ENCODE measurements at places on chromosomes 11 and 22. TPM values are rescaled to one million over a fixed set of nuclear protein-coding genes. Genes with fewer than 3 reads are reported as not detected.

Gene NCF4
- total RNA-seq = 7.0 TPM

Gene UVRAG
- 22.4 TPM for total RNA-seq

Gene PIH1D2
- total RNA-seq = 1.2 TPM

Gene CD81
- 107 TPM for total RNA-seq

Gene USP28
- total RNA-seq = 44.5 TPM

Gene MOGAT2
- total RNA-seq = not detected

Gene KLHL35
- total RNA-seq = not detected

Gene PTPRCAP
- total RNA-seq = 131 TPM

Gene OR52A1
- total RNA-seq = not detected

Gene ACR
- not detected for total RNA-seq

Gene OR56A1
- not detected for total RNA-seq

Gene SCGB2A2
- not detected for total RNA-seq

Gene CXCR5
- 9.3 TPM for total RNA-seq

Gene NTM
- total RNA-seq = not detected

Gene NXPE4
- not detected for total RNA-seq

Gene TENM4
- not detected for total RNA-seq

Gene CNTF
- 5.9 TPM for total RNA-seq

- no peak for DNase-seq
Observed at GRCh38 chr11:10038521-10039302, 255.3 kb downstream of the SBF2 start.

GRCh38 chr22:29553351-29554224, at the start of gene THOC5:
THOC5 (minus strand) TSS chr22:29553757; CDS start chr22:29549147, 4,610 bp downstream.
- peak; percentile 91 for DNase-seq

GRCh38 chr11:134807997-134808396, 396.0 kb upstream of the B3GAT1 start:
- DNase-seq = no peak

GRCh38 chr11:102724904-102725500, at the start of gene MMP8:
MMP8 (minus strand) TSS chr11:102724954; CDS start chr11:102724855, 99 bp downstream.
- no peak for DNase-seq

DNA sequence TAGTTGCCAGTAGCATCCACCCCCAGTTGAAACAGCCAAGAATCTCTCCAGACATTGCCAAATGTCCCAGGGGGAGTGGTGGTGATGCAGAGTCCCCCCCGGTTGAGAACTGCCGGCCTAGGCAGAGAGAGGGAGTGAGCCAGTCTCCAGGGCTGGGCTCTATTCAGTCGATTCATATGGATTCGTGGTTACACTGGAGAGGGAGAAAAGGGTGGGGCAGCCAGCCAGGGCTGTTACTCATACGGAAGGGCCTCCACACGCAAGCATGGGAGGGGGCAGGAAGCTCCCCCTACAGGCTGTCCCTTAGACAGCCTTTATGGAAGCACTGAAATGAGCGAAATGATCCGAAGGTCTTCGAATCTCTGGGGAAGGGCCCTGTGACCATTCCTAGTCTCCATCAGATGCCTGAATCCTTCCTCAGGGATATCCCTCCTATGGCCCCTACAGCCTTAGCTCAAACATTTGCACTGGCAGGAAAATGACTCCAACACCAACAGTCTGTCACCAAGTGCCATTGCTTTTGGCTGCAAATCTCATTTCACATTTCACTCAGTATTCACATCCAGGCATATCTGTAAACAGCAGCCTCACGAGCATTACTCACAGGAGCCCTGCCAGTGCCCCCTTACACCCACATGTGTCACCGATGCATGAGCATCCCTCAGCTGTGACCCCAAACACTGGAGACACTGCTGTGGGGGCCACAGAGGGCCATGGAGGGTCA, 18.4 kb upstream of the TLCD5 start:
- DNase-seq = no peak

DNA sequence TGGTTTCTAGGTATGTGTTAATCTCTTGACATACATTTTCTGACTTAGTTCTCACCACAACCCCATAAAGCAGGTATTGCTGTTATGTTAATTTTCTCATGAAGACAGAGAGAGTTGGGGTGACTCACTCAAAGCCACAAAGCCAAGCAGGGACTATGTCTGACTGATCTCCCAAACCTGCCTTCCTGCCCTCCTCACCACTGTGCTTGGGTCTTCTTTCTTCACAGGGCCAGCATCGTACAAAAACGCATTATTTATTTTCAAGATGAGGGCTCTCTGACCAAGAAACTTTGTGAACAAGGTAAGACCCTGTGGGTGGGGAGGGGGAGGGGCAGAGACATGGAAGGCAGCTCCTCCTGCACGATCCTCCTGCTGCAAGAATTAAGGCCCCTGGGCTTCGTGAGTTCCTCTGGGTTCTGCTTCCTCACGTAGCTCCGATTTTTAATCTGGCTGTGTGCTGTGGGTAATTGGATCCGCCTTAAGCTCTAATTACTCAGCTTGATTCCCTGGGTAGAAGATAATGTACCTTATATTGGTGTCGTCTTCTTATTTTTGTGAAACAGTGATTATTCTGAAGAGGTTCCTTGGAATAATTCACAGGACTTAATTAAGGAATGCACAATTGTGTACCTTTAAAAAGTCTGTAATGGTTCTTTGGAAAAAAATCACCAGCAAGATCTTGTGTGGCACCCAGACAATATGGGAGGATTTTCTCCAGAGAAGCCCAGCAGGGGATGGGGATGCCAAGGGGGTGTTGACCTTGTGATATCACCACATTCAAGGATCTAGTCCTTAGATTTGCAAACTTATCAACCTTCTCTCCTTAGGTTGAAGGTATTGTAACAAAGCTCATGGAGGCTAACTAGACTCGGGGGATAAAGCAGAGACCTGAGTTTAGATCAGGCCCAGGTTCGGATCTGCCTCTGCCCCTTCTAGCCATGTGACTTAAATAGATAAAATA, 112.9 kb downstream of the SPON1 start:
- peak; percentile 60 for DNase-seq

GRCh38 chr11:121070951-121071845, 29.8 kb upstream of the TECTA start:
- DNase-seq = no peak

DNA sequence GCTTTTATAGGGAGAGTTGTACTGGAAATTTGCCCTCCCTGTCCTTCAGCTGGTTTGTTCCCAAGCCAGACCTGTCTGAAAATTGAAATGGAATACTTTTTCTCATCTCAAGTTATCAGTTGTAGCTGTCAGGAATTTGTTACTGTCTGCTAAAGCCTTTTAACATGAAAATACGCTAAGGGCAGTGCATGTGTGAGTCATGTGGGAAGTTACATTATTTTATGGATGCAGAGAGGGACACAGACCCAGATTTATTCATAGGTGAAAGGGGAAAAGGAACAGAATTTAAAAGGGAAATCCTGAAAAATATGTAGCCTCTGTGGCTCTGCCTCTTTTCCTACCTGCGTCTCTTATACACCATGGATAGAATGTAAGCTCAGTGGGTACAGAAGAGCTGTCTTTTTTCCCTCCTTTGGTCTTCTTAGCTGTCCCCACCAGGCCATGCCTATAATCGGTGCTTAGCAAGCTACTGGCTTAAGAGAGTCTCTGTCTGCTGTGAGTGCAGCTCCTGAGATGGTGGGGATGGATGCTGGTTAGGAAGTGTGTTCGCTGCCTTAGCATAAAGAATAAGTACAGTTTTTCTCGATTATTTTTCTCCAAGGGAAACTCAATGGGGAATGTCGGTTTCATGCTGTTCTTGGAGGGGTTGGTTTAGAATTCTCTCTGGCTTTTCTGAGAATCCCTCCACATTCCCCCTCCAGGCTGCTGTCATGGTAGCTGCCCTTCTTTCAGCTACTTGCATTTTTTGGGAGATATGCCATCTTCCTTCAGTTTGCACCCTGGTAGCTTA, 166.8 kb downstream of the TEAD1 start:
- DNase-seq = no peak

GRCh38 chr11:35632301-35632700, 14.0 kb downstream of the FJX1 start:
- DNase-seq = no peak

GRCh38 chr11:129639300-129639699, 176.3 kb upstream of the TMEM45B start:
- peak; percentile 51 for DNase-seq

DNA sequence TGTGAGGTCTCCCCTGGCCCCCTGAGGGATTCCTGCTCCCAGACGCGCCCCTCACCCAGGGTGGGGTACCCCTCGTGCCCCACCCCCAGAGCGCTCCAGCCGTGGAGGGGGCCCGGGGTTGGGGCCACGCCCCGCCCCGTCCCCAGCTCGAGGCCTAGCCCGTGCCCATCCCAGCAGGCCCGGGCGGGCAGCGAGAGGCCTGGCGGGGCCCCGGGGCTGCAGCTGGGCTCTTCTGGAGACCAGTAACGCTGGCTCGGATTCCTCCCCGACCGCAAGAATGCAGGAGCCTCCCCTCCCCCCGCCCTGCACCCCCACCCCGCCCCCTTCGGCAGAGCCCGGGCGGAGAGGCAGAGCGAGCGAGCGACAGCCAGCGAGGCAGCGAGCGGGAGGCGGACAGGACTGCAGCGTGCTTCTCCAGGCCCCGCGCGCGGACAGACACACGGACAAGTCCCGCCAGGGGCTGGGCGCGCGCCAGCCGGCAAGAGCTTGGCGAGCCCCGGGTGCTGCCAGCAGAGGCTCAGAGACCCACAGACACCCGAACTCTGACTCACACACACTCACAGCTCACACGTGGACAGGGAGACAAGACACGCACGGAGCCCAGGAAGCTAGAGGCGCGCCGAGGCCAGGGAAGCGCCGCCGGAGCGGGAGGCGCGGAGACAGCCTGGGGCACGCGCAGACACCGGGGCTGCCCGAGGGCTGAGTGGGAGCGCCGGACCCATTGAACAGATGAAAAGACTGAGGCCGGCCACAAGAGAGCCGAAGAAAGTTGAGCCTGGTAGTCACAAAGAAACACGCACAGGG, 15.2 kb downstream of the BCL9L start:
- DNase-seq = no peak

DNA sequence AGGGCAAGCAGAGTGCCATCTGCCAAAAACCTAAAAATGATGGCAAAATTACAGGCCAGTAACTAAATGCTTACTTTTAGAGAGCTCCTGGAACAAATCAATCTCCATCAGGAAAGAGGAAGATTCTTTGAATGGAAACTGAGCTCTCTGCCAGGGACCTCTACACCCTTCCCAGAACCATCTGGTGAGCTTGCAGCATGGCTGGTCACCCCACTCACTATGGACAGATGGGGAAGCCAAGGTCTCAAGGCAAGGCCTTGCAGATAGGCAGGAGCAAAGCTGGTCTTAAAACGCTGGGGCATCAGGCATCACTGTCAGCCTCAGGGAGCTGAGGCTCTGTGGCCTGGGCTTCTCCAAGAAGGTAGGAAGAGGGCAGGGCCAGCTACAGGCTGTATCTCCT, 36.2 kb downstream of the SERGEF start:
- no peak for DNase-seq

- DNase-seq = no peak
Observed at GRCh38 chr22:49571326-49571725, 256.3 kb downstream of the BRD1 start.

GRCh38 chr11:64044730-64045393, 9.1 kb downstream of the FLRT1 start:
- no peak for DNase-seq

GRCh38 chr11:85848006-85848405, 7.2 kb upstream of the CCDC83 start:
- DNase-seq = no peak

- no peak for DNase-seq
Observed at GRCh38 chr11:41377709-41378394, 81.6 kb downstream of the LRRC4C start.

DNA sequence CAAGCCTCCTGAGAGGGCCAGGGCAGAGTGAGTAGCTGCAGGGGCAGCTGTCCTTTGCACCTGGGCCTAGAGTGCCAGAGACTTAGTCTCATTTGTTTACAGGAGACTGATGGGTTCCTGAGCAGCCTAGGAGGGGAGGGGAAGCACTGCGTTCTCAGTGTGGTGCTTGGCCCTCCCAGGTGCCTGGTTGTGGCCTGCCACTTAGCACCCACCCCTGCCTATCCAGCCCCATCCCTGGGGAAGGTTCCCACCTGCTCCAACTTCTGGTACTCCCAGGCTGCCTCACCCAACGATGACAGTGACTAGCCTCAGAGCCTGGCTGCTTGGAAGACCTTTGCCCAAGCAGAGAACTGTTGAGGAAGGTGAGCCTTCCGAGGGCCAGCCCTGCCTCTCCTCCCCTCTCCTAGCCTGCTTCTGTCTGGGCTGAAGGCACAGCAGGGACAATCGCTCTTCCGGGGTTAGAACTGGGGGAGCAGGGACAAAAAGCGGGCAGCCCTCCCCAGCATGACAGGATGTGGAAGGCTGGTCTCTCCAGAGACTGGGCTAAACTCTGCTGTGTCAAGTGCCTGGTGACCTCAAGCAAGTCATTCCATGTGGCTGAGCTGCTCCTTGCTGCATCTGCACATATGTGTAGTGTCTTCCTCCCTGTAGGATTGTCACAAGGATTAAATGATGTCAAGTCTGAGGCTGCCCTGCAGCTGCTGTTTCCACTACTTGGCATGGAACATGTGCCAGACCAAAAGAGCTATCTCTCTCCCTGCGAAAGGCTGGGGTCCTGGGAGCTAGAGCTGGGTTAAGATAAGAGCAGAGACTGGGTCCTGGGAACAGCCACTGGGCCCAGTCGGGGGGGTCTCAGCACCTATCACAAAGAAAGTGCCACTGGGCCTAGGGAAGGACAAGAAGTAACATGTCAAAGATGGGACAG, 9.9 kb downstream of the KCNQ1OT1 start:
- DNase-seq = no peak

GRCh38 chr11:72239849-72240460, 4.0 kb downstream of the PHOX2A start:
- DNase-seq = no peak

DNA sequence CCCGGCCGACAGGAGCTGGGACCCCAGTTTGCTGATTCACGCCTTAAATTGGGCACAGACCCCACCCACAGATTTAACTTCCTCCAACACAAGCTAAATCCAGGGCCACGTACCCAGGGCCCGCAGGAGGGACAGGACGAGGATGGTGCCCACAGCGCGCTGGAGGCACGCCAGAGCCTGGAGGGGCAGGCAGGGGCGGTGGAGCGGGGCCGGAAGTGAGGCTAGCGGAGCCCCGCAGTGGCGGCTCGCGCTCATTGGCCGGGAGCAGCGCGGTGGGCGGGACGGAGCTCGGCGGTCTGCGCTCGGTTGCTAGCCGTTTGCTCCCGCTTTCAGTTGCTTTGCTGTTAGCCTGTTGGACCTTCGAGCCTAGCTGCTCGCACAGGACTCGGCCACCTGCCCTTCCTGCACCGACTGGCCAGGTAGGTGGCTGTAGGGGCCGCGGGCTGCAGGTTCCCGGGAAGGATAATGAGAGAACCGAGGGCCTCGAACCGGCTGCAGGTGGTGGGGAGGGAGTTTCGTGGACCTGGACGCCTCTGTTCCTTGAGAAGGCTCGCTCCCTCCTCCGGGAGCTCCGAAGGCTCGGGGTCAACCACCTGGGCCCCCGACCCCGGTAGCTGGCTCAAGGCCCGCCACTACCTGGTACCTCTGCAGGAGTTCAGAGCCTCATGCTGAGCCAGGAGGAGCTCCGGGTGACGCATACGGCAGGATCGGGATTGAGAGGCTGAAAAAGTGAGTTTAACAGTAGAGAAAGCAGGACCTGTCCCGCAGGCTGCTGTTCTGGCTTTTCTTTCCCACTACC, at the start of gene CCDC134:
Gene CCDC134, plus strand, starts transcription at position 332 of the 799 bp plus-strand sequence. CDS start 8,212 bp downstream, outside the sequence.
- DNase-seq = peak; percentile 91

GRCh38 chr11:115706626-115707135, 202.5 kb upstream of the CADM1 start:
- DNase-seq = no peak

- DNase-seq = no peak
Observed at GRCh38 chr11:126189109-126189929, 22.1 kb downstream of the RPUSD4 start.

- DNase-seq = no peak
Observed at GRCh38 chr11:114262681-114263512, 33.3 kb upstream of the NNMT start.

All from activated naive CD4-positive, alpha-beta T cell treated with anti-CD3 and anti-CD28 coated beads, Interleukin-2, amount 50 U/mL, for 72 hours (primary cell).